ENCODE measurements at places on chromosomes 5 and 9.

DNA sequence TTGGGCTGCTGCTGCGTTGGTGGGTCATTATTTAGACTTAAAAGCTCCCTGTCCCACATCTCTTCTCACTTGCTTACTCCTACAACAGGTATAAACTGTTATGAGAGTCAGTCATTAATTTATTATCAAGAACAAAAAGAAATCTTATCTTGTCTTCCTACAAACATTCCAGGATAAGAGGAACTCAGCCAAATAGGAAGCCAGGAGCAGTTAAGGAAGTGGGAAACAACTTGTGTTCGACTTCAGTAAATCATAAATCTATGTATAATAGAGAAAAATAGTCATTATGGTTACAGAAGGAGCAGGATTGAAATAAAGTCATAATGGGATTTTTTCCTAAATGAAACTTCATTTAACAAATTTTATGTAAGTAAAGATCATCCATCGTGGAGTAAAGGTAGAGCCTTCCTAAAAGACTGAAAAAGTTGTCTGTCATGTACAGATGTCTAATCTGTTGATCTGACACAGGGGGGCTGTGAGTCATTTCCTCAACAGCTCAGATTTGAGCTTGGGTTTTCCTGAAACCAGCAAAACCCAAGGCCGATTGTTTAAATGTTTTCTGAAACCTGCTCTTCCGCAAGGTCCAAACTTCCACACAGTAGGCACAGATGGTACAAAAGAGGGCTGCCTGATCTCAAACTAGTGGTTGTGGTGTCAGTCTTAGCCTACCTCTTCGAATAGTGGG lies 25.3 kb upstream of the LRRTM2 start:
- DNase-seq = no peak

GRCh38 chr9:2345013-2345412 lies 276.6 kb upstream of the VLDLR start:
- no peak for DNase-seq

GRCh38 chr5:123093111-123093600 lies 4.1 kb downstream of the PRDM6 start:
- DNase-seq = no peak

DNA sequence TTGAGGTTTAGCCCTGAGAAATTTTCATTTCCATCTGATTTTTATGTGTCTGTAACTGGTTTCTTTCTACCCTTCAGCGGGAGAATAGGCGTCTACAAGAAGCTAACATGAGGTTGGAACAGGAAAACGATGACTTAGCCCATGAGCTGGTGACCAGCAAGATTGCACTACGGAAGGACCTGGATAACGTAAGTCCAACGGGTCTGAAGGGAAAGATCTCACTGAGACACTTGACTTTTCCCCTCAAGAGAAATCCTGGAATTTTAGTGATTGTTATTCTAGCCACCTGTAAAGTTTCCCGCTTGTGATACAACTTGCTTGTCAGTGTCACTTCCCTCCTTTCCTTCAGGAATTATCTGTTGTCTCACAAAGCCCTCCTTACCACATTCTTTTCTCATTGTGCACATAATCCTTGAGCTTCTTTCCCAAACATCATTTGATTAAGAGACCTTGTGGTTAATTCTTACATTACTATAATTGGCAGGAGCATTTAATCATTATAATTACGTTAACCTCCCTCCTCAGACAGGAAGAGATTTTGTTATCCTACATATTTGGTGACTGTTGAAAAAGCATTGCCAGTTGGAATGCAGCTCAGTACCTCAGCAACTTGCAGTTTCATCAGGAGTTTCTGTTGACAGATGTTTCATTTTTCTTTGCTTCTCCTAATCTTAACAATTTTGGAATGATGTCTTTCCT lies 56.9 kb downstream of the GPR21 start:
- no peak for DNase-seq

DNA sequence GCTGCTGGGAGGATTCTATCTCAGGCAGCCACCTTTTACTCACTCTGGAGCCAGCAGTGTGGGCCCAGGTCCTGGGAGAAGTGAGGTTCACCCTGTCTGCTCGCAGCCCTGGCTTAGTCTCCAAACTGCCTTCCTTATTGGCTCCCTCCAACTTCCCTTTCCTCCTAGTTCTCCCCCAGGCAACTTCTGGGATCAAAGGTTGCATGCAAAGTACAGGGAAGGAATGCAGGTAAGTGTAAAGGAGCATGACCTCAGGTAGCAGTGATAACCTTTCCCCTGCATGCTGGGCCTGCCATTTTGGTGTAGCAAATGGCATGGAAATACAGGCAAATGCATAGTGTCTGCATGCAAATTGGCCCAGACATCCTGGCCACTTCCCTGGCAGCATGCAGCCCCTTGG lies 53.8 kb upstream of the ARAP3 start:
- DNase-seq = no peak

DNA sequence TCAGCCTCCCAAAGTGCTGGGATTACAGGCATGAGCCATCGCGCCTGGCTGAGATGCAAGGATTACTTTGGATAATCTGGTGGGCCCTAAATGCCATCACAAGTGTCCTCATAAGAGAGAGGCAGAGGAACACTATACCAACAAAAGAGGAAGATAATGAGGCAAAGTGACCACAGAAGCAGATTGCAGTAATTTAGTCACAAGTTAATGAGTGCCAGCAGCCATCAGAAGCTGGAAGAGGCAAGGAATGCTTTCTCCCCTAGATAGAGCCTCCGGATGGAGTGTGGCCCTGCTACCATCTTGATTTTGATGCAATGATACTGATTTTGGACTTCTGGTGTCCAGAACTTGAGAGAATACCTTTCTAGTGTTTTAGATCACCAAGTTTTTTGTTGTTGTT lies 122.3 kb downstream of the SPATA31D1 start:
- no peak for DNase-seq

- no peak for DNase-seq
These were observed 1353.4 kb upstream of the WWC1 start for GRCh38 chr5:166938071-166938470.

GRCh38 chr9:69276775-69277174 lies 48.2 kb upstream of the ENTREP1 start:
- no peak for DNase-seq

DNA sequence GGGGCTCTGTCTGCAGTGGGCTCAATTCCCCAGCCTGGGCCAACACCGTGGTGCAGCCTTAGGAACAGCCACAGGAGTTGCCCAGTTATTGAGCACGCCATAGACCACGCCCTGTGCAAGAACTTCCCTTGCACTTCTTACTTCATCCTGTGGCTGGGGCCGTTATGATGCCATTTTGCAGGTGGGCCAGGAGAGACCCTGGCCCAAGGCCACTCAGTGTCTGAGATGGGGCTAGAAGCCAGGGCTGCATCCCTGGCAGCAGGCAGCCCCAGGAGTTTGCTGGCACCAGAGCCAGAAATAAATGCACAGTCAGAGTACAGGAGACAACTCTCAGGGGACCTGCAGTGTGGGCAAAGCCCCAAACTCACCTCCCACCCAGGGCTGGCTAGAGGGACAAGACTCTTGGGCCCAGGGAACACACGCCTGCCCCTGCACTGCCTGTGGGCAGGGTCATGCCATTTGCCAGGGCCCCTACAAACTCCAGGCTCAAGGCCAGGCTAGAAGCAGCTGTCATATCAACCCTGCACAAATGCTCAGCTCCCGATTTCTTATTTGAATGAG lies 6.7 kb downstream of the CORO2A start:
- no peak for DNase-seq

DNA sequence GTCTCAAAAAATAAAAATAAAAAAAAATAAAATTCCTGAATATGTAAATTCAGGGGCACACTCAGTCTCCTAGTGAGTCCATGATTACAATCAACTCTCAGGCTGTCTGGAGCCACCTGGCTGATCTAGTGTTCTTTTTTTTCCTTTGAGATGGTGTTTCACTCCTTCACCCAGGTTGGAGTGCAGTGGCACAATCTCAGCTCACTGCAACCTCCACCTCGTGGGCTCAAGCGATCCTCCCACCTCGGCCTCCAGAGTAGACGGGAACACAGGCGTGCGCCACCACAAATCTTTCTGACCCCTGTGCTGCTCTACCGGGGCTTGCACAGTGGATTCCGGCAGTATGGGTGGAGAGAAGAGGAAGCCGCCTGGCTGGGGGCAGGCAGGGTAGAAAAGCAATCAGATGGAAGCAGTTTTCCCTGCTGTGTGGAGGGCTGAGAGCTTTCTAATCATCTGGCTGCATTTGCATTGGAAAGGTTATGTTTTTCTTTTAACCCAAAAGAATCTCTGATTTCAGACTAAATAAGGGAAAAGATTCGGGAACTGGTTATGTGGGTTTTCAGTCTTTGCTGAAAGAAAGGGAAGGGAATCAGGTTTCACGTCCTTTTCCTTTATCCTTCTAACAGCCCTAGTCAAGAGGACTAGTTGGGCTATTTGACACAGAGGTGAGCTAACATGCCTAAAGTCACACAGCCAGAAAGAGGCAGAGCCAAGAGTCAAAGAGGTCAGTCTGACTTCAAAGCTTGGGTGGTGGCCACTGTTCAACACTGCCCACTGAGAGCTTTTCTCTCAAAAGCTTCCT lies 26.3 kb upstream of the CORO2A start:
- no peak for DNase-seq

DNA sequence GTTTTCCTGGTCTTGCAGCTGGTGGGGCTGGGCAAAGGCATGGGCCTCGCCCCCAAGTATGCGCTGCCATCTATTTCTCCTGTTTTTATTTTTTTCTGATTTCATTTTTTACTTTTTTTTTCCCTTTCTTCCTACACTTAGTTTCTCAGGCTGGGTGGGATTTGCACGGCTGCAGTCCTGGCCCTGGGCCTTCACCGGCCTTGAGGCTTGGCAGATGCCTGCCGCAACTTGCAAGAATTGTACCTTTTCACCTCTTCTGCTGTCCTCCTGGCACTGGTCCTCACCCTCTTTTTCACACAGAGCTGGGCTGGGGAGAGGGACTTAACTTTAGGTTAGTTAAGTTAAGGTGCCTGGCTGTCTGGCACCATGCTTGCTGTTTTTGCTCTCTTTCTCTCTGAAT lies 10.3 kb upstream of the IRGM start:
- DNase-seq = no peak

- DNase-seq = no peak
These were observed 31.9 kb upstream of the SLC6A19 start for GRCh38 chr5:1169211-1170115.

GRCh38 chr5:2255915-2256690 lies 373.4 kb upstream of the IRX4 start:
- no peak for DNase-seq

GRCh38 chr9:124467410-124468060 lies 17.3 kb downstream of the ADGRD2 start:
- no peak for DNase-seq

GRCh38 chr5:149847611-149848010 lies 97.0 kb downstream of the PDE6A start:
- no peak for DNase-seq

DNA sequence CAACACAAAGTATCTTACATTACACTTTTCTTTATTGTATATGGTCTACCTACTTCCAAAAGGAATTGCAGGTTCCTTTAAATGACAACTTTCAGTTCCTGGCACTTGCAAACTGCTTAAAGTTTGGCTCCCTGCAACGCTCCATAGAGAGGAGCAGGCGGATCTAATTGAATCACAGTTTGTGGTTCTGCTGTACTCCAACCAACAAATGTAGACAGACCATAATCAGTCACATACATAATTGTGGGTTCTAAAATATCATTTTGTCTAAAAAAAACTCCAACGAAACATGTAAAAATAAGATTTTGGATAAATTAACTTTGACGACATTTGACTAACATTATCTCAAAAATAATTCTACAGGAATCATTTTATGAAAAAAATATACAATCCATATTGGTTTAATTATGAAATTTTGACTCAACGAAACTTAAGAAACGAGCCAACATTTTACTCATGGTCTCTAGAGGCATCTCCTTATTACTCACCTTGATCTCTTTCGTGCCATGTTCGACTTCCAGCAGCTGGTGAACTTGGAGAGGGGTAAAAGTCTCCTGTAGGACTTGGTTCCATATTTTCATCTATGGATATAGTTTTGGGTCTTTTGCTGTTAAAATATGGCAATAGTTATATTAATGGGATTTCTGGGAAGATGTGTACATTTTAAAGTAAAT lies 167.6 kb downstream of the NFIB start:
- DNase-seq = no peak

DNA sequence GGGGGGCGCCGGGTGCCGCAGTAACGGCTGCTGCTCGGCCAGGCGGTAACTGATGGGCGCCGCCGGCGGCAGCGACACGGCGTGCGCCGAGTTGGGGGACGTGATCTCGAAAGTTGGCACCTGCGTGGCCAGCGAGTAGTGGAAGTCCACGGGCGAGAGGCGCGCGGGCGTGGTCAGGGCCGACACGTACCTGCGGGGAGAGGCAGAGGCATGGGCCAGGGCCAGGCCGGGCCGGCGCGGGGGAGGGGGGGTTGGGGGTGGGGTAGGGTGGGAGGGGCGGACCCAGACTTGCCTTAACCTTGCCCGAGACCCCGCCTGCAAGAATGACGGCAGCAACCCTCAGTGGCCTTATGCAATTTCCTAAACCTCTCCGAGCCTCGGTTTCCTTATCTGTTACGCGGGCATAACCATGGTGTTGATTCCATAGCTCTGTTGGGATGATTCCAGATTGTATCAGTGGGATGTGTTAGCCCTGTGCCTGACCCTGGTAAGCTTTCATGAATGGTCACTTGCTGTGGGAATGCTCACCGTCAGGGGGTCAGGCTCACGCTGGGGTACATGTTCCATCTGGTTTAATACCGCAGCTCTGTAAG lies 53.0 kb downstream of the PSD2 start:
- DNase-seq = peak; percentile 36

DNA sequence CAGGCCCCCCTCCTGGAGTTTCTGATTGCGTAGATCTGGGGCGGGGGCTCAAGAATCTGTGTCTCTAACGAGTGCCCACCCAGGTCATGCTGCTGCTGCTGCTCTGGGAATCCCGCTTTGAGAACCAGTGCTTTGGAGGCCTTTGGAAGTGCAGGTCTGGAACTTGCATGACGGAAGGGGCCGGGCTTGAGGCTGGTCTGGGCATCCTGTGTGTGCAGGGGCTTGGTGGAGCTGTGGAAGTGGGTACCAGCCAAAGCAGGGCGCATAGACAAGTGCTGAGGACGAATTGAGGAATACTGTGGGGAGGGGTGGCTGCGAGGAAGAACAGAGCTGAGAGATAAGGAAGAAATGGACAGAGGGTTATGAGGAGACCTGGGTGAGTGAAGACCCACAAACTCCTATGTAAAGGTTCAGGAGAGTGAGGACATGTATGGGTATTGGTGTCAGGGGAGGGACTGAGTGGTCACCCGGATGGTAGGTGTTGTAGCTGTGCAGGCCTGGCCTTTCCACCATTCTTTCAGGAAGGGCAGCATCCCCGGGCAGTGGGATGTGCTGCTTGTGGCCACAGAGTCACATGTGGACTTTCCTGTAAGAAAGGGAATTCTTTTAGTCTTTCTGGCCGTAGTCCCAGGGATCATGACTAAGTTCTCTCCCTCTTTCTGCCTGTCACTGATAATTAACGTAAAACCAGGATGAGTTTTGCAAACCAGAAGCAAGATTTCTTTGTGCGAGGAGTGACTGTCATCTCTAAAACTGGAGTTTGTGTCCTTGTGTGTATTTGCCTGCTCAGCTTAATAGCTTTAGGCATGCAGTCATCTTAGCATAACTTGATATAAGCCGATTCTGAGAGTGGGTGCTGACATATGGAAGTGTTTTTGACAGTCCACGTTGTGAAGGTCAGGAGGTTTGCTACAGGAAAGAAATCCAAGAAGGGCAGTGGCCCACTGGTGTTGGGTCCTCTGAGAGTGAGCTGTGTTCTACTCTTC lies 43.3 kb upstream of the TJP2 start:
- no peak for DNase-seq

Measured in stimulated activated CD4-positive, alpha-beta T cell treated with anti-CD3 and anti-CD28 coated beads, Interleukin-4, amount 100 ng/mL, for 4 hours (primary cell).